ENCODE measurements at places on chromosomes 6 and 20.

DNA sequence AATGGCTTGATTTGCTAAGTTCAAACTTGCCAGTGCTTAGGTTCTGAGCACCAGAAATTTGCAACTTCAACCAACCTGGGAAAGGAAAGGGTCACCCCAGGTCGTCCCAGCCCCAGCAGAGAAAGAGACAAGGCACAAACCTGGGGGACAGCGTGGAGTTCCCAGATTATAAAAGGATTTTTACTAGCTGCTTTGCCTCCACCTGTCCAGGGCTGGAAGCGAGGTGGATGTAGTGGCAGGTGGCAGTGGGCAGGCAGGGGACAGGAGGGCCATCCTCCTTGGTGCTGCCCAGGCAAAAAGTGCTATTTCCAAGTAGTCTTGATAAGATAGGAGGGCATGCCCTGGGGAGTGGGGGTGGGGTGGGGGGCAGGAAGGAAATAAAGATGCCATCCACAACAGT is 4.9 kb downstream of the PAX1 start:
- no peak overlapping the region for H3K4me3 ChIP-seq
- no peak overlapping the region for H3K27ac ChIP-seq
- H3K27me3 ChIP-seq, result peaks cover 84% of the 10 kb centered on the region

GRCh38 chr20:44684047-44684967 is 30.9 kb upstream of the CCN5 start:
- no peaks in the 10 kb centered on the region for H3K36me3 ChIP-seq
- H3K4me1 ChIP-seq, result peaks cover 7% of the 10 kb centered on the region
- no peak overlapping the region for H3K27ac ChIP-seq
- peaks cover 7% of the 10 kb centered on the region for H3K27me3 ChIP-seq
- no peak for DNase-seq

DNA sequence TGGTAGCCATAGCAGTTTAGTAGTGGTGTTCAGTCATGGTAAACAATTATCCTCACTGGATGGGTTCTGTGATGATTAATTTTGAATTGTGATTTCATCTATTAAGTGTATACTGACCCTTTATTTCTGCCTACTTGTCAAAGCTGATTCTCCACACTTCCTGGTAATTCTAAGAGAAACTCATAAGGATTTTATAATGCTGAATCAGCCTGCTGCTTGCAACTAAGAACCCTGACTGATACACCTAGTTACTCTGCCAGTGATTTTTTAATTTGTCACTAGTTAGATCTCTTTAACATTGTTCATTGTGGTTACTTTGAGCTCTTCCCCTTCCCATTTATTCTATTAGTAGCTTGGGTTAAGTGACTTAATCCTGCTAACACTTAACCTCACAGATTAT is 8.6 kb downstream of the CDC40 start:
- no peak overlapping the region for H3K4me3 ChIP-seq
- DNase-seq, result no peak

DNA sequence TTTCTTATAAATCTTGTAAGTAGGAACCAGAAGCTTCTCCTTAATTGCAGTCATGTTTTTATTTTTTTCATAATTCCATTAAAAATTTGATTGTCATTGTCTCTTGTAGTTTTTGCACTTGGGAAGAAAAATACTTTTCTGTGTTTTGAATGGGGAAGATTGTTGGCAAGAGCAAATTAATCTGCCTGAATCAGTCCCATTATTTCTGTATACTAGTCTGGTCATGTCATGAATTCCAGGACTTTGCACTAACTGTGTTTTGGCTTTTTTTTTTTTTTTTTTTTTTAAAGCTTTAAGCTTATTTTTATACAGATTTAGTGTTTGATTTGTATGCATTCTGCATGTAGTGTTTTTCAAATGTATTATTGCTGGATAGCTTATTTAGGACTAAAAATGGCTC is 47.6 kb downstream of the RALGAPB start:
- H3K4me3 ChIP-seq, result no peak overlapping the region
- DNase-seq, result no peak
- peaks cover 37% of the 10 kb centered on the region for H3K36me3 ChIP-seq

DNA sequence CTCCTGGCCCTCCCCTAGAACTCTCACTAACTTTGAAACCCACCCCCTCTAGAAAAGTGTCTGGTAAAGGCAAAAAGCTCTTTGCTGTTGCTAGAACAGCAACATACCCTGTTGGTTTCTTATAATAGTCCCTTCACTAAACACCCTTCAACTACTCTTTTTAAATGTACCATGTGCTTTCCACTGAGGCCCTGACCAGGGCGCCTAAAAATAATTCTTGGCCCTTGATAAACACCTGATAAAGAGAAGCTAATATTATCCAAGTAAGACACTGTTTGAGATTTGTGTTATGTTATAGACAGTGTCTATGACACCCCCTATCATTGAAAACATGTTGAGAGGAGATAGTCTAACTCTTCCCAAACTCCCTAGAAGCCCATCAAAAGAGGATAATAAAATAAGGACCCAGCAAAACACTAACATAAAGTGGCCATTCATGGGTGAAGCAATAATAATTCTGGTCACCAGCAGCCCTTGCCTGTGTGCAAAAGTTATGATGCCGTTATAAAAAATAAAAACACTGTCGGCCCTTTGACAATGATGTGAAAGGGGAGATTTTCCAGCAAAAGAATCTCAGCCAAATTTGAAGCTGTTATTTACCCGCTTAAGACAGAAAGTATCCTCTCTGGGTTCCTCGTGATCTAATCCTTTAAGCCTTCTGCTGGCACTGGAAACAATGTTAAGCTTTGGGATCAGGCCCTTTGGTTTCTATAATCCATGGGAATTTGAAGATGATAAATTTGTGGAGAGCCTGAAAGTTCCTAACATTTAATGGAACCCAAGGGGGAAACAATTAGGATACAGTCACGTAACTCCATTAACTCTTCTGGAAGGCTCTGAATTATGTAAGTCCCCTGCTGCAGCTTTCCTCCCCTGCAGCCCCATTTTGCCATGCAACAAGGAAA is 122.6 kb upstream of the PLCB4 start:
- no peak for DNase-seq
- H3K36me3 ChIP-seq, result no peaks in the 10 kb centered on the region
- H3K27me3 ChIP-seq, result no peaks in the 10 kb centered on the region
- H3K27ac ChIP-seq, result no peak overlapping the region
- H3K4me1 ChIP-seq, result no peaks in the 10 kb centered on the region

GRCh38 chr6:135739288-135739687 is 112.2 kb upstream of the PDE7B start:
- peaks cover 31% of the 10 kb centered on the region for H3K27me3 ChIP-seq
- H3K36me3 ChIP-seq, result no peaks in the 10 kb centered on the region
- no peak overlapping the region for H3K4me3 ChIP-seq
- H3K27ac ChIP-seq, result no peak overlapping the region
- no peak for DNase-seq
- H3K4me1 ChIP-seq, result no peaks in the 10 kb centered on the region

- peaks cover 3% of the 10 kb centered on the region for H3K27me3 ChIP-seq
- no peak overlapping the region for H3K4me3 ChIP-seq
- H3K36me3 ChIP-seq, result no peaks in the 10 kb centered on the region
- no peak overlapping the region for H3K27ac ChIP-seq
These were observed 138.5 kb downstream of the LINC00237 start for GRCh38 chr20:20967564-20968184.

GRCh38 chr6:111499269-111499793 is 16.3 kb upstream of the REV3L start:
- H3K4me3 ChIP-seq, result no peak overlapping the region
- no peaks in the 10 kb centered on the region for H3K27me3 ChIP-seq
- H3K27ac ChIP-seq, result no peak overlapping the region

GRCh38 chr6:170274713-170275560 is 15.9 kb downstream of the DLL1 start:
- H3K36me3 ChIP-seq, result no peaks in the 10 kb centered on the region
- H3K4me3 ChIP-seq, result no peak overlapping the region
- H3K27ac ChIP-seq, result no peak overlapping the region
- no peak for DNase-seq
- peaks cover 26% of the 10 kb centered on the region for H3K4me1 ChIP-seq

GRCh38 chr20:50794181-50794845 is 548 bp upstream of the BCAS4 start:
- DNase-seq, result peak; percentile 44
- peak overlapping the region; percentile 75 for H3K27ac ChIP-seq
- H3K36me3 ChIP-seq, result peaks cover 8% of the 10 kb centered on the region
- H3K27me3 ChIP-seq, result no peaks in the 10 kb centered on the region
- peak overlapping the region; percentile 73 for H3K4me3 ChIP-seq
- peaks cover 36% of the 10 kb centered on the region for H3K4me1 ChIP-seq

- no peaks in the 10 kb centered on the region for H3K36me3 ChIP-seq
- H3K4me3 ChIP-seq, result no peak overlapping the region
- no peak overlapping the region for H3K27ac ChIP-seq
These were observed 46.8 kb downstream of the EIF2S2 start for GRCh38 chr20:34065260-34065659.

- H3K4me1 ChIP-seq, result no peaks in the 10 kb centered on the region
- peaks cover 43% of the 10 kb centered on the region for H3K36me3 ChIP-seq
- H3K27ac ChIP-seq, result no peak overlapping the region
- no peak overlapping the region for H3K4me3 ChIP-seq
- no peak for DNase-seq
These were observed 37.0 kb downstream of the CDC40 start for GRCh38 chr6:110217266-110217665.
